ENCODE measurements at places on chromosomes 2 and 18.
A peak's percentile ranks its signal among the peaks of the same experiment; 100 is the strongest.

GRCh38 chr2:43086451-43087221, 139.8 kb downstream of the ZFP36L2 start:
- peak; percentile 66 for DNase-seq

DNA sequence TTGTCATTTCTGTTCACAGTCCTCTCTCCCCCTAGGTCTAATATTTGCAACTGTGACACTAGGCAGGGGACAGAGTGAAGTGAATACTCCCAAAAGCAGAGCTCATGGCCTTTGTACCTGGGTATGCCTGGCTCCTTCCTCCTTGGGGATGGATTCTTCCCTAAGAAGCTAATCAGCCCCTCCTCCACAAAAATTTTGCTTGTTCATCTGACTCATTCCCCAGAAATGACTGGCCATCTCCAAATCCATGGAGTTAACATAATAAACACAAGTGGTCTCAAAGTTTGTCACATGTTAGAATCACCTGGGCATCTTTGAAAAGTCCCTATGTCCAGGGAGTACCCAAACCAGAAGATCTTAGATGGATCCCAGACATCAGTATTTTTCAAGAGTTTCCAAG, 65.3 kb downstream of the SUCLG1 start:
- no peak for DNase-seq

- no peak for DNase-seq
These were observed 544.3 kb downstream of the ZNF804A start for GRCh38 chr2:185142677-185143076.

DNA sequence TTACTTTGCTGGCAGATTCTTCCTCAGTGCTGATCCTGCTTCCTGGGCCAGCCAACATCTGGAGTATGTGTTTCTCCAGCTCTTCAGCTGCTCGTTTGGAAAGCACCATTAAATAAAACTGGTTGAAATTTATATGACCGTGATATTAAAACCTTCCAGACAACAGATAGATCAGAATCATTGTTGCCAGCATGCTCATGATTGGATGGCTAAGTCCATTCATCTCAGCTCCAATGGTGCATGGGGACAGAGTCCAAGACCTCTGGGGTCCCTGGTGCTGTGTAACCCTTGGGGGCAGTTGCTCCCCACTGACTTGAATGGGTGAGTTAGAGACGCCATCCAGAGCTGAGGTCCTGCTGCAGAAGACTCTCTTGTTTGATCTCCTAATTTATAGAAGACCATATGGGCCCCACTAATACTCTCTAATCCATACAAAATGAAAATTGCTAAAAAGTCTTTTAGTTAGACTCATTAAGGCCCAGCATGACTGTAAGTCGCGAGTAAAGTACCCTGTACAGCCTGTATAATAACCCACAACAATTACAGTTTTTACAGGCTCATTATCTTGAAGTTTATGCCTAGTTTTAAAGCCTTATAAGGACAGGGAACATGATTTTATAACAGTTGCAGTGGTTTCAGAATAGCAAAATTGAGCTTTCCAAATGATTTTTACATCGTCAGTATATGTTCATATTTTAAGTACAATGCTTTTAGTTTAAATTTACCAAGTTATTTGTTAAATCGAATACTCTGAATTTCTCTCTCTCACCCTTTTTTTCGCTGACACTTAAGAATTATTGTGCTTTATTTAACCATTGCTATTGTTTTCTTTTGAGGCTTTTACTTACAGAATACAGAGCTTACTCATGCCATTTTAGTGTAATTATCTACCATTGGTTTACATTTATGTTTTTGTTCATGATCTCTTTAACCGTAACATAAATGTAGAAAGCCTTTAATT, 60.0 kb downstream of the CABLES1 start:
- DNase-seq: no peak

GRCh38 chr2:80643598-80643997, 339.0 kb upstream of the LRRTM1 start:
- no peak for DNase-seq

DNA sequence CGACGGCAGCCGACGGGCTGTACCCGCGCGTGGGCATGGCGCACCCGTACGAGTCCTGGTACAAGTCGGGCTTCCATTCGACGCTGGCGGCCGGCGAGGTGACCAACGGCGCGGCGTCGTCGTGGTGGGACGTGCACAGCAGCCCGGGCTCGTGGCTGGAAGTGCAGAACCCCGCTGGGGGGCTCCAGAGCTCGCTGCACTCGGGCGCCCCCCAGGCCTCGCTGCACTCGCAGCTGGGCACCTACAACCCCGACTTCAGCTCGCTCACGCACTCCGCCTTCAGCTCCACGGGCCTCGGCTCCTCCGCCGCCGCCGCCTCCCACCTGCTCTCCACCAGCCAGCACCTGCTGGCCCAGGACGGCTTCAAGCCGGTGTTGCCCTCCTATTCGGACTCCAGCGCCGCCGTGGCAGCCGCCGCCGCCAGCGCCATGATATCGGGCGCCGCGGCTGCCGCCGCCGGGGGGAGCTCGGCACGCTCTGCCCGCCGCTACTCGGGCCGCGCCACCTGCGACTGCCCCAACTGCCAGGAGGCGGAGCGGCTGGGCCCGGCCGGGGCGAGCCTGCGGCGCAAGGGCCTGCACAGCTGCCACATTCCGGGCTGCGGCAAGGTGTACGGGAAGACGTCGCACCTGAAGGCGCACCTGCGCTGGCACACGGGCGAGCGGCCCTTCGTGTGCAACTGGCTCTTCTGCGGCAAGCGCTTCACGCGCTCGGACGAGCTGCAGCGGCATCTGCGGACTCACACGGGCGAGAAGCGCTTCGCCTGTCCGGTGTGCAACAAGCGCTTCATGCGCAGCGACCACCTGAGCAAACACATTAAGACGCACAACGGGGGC, 2.0 kb downstream of the SP9 start:
- DNase-seq: peak; percentile 73

GRCh38 chr2:190533968-190534309, 583 bp downstream of the NEMP2 start:
- no peak for DNase-seq

GRCh38 chr2:30234180-30234971, 3.0 kb downstream of the LBH start:
- no peak for DNase-seq

All from suppressor macrophage (primary cell).